ENCODE measurements at places on chromosomes 4 and X.

DNA sequence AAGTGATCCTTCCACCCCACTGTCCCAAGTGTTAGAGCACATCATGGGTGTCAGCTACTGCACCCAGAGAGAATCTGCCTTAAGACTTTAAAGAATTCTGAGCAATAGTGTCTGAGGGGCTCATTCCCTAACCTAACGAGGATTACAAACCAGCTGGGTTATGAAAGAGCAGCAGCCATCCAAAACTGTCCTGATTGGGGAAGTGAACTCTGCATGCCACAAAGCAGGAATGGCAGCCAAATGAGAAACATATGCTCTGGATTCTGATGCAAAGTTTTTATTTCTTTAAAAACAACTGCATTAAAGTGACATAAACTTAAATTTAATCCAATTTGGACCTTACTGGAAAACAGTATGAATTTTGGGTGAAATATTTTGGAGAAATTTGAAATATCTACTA is 103.2 kb downstream of the ANXA3 start:
- no peak for DNase-seq

GRCh38 chr4:133137571-133137970 is 11.5 kb upstream of the PCDH10 start:
- no peak for DNase-seq

GRCh38 chr4:76458297-76458696 is 23.3 kb downstream of the SHROOM3 start:
- no peak for DNase-seq

DNA sequence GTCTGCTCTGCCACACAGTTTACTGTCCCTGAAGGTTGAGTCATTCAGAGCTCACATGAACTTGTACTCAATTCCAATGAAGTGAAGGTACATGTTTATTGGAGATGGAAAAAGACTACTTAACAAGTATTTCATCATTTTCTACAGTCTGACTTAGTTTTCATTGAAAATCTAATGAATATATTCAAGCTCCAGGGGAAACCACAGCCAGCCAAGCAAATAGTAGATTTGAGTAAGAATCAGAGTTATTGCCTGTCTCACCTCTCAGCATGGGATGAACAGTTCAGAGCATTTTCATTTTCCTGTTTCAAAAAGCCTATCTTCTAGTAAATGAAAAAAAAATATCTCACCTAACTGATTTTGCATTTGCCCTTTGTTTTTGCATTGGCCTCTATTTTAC is 1249.4 kb upstream of the DIAPH2 start:
- DNase-seq: no peak

GRCh38 chrX:153448556-153449367 is 2.9 kb upstream of the TREX2 start:
- DNase-seq: no peak

DNA sequence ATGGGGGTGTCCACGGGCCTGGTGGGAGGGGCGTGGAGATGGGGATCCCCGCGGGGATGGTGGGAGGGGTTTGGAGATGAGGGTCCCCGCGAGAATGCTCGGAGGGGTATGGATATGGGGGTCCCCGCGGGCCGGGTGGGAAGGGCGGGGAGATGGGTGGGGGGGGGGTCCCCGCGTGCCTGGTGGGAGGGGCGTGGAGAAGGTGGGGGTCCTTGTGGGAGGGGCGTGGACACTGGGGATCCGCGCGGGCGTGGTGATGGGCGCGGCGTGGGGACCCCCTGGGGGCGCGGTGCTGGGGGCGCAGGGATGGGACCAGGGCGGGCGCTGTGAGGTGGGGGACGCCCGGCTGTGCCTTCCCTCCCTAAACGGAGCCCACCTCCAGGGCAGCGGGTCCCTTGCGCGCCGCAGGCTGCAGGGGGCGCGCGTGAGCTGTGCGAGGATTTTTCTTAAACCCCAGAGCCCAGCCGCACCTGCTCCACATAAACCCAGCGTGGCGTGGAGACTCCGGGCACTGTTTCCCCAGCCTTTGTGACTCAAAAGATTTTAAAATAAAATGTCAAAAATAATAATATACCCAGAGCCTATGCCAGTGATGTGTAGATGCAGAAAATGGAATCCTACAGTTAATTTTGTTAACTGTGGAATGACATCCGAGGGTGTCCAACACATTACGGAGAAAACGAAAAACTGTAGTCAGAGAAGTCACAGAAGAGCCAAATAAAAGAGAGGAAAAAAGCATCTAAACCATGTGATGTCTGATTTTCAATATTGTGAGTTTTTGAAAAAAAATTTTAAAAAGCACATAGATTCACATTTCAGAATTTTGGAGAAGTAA is 1.5 kb upstream of the ASMTL start:
- peak; percentile 65 for DNase-seq

GRCh38 chrX:46236411-46236810 is 308.8 kb downstream of the ZNF674 start:
- no peak for DNase-seq

DNA sequence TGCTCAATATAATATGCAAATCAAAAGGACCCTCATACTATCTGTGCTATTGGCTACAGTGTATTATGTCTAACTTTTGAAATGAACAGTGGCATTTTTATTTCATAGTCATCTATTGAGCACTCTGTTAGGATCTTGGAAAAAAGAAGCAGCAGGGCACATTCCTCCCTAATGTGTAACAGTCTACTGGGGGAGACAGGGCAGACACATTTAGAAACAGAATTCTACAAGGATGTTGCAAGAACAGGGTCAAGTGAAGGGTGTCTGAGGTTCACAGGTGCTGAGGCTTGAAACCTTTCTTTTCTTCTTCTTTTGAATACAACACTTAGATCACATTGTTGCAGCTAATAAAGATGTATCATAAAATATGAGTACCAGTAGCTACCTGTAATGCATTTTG is 129.7 kb upstream of the SLC4A4 start:
- DNase-seq: peak; percentile 61

- DNase-seq: no peak
These were observed 18.4 kb downstream of the LRPAP1 start for GRCh38 chr4:3513807-3514206.

DNA sequence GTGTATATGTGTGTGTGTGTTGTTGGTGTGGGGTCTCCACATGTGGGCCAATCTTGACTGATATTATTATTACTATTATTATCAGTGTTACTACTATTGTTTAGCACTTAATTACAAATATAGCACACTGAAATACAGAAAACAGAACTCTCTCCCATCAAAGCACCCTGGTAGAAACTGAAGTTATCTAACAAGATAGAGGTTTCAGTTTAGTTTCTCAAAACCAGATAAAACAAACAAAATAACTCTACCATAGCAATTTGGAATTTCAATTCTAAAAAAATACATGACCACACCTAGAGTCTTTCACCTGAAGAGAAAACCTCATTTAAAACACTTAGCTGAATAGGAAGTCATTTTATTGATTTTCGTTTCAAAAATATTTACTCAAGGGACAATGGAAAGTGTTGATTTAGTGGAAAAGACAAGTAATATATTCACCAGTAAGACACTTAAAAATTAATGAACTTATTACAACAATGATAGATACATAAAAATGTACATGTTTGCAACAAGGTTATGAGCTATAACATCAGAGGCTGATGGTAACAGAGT is 252.3 kb downstream of the PDHA2 start:
- DNase-seq: no peak

- no peak for DNase-seq
These were observed 53.4 kb downstream of the HMX1 start for GRCh38 chr4:8818063-8818881.

GRCh38 chr4:156969101-156969500 is 2.5 kb downstream of the PDGFC start:
- DNase-seq: no peak

DNA sequence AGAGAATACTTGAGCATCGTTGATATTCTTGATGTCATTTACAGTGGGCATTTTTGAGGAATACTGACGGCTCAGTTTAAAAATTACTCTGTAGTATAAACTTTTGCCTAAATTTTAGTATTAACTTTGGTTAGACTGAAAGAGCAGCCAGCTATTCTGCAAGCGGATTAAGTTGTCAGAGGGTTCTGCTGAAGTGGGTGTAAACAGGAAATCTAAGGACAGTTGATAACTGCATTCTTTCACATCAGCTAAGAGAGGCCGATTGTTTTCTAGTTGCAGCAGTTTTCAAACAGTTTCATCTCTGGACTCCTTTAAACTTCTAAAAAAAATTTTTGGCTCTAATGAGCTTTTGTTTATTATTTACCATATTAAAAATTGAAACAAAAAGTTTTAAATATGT is 149.6 kb downstream of the RAPGEF2 start:
- no peak for DNase-seq

DNA sequence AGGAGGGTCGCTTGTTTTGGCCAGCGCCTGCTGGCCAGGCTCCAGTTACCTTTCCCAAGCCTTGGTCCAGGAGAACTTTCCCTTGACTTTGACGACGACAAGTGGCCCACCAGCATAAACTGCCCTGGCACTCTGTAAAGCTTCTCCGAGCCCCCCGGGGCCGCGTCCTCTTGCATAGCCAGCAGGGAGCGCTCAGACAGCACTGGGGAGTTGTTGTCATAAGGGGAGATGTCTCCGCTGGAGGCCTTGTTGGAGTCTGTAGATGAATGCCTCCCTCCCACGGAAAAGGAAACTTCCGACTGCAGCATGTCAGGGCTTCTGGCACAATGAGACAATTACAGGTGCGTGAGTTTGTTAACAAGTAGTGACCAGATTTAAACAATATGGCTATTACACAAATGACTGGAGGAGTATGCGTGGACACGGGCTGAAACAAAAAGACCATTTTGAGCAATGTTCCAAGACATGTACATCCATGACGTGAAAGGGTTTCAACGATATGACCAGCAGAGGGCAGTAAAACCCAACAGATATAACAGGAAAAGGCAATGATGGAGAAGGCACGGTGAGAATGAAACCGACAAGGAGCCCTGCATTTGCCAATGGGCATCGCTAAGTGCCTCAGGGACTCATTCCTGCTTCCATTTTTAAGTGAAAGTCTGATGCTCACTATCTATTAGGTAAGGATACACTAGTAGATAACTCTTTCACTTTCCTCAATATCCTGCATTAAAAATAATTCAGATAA is 33.0 kb downstream of the HCCS start:
- peak; percentile 69 for DNase-seq

DNA sequence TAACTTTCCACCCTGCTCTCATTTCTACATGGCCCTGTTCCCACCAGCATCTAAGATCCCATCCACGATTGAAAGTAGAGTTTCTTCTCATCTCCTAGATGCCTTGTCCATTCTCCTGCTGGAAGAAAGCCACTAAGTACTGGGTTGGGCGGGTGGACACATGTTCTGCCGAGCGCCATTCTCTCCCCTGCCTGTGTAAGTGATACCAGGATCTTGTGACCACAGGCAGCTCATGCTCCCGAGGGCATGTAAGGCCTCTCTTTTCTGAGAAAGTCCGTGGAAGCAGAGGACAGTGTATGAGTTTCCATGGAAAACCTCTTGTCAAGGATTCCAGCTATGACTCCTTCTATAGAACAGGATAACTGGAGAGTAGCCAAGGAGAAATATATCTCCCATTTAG is 3.3 kb upstream of the SLC25A4 start:
- no peak for DNase-seq

- no peak for DNase-seq
These were observed 203.7 kb upstream of the NWD2 start for GRCh38 chr4:37040816-37041215.

GRCh38 chr4:6724421-6725111 is 8.6 kb downstream of the BLOC1S4 start:
- DNase-seq: no peak

- DNase-seq: no peak
These were observed 14.8 kb downstream of the GPR34 start for GRCh38 chrX:41703574-41704029.

GRCh38 chrX:149715468-149715867 is 3.6 kb downstream of the MAGEA11 start:
- DNase-seq: no peak

DNA sequence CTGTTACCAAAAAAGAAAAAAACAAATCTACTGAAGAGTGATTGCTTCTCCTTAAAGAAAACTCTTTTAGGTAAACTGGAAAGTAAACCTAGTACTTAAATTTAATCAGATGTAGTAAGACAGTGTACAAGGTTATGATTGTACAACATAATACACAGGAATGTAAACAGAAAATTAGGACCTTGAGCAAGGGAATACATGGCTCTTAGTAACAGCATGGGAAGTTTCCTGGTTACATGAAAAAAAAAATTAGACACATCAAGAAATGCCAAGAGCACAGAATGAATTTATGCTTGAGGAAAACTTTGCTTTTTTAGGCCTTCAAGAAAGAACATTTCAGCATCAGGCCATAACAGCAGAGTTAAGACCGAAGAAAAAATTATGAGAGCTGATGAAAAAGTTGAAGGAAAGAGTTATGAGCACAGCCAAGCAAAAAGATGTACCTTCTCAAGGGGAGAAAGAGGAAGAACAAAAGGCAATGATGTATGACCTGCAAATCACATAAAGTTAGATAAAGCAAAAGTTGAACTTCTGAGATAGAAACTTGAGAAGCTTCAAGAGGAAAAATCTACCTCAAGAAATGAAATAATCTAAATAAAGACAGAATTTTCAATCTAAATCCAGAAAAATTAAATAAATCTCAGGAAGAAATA is 311.6 kb downstream of the GALNTL6 start:
- DNase-seq: no peak

GRCh38 chr4:85756938-85757337 is 282.0 kb downstream of the ARHGAP24 start:
- DNase-seq: peak; percentile 49

- DNase-seq: peak; percentile 57
These were observed 30.4 kb downstream of the ELF4 start for GRCh38 chrX:130079824-130080406.

DNA sequence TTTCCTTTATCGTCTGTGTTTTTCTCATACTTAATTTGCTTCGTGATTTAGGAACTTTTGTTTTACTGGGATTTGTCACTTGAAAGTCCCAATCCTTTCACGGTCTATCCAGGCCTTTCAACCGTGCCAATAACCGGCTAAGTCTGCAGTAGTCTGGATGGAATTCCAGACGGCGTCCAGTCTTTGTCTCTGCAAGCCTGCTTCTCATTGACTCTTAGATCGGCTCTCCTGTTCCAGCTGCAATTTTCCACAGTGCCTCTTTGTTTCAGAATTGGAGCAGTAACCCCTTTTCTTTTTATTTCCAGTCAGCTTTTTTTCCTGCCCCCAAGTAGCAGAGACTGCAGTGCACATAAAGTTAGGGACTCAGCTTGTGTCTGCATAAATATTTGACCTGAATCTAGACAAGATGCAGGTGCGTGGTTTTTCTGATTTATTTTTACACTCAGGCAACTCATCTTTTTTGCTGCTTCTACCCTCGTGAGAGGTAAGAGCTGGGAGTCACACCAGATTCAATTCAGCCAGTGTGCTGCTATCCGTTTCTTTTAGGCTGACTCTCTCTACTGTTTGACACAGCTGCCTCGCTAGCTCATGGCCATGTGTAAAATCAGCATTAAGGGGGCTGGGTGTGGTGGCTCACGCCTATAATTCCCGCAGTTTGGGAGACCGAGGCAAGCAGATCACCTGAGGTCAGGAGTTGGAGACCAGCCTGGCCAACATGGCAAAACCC is 37.4 kb upstream of the DHRSX start:
- DNase-seq: no peak

DNA sequence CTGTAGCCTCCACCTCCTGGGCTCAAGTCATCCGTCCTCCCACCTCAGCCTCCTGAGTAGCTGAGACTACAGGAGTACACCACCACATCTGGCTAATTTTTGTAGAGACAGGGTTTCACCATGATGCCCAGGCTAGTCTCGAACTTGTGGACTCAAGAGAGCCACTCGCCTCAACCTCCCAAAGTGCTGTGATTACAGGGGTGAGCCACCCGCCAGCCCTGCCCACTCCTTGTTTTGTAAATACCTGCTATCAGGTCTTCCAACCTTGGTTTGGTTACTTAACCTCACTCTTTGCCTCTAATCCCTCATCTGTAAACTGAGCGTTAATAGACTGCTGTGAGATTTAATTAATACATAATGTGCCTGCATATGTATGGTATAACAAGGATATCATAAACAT is 803 bp downstream of the CNGA1 start:
- DNase-seq: no peak

Measured in ACHN (cell line).